NCI-H446 treated with DMSO at 0.1 percent for 48 hours (cell line): ENCODE measurements at places on chromosomes 2 and 18.

- DNase-seq = no peak
These were observed 244.7 kb downstream of the NDUFA10 start for GRCh38 chr2:239780236-239780994.

DNA sequence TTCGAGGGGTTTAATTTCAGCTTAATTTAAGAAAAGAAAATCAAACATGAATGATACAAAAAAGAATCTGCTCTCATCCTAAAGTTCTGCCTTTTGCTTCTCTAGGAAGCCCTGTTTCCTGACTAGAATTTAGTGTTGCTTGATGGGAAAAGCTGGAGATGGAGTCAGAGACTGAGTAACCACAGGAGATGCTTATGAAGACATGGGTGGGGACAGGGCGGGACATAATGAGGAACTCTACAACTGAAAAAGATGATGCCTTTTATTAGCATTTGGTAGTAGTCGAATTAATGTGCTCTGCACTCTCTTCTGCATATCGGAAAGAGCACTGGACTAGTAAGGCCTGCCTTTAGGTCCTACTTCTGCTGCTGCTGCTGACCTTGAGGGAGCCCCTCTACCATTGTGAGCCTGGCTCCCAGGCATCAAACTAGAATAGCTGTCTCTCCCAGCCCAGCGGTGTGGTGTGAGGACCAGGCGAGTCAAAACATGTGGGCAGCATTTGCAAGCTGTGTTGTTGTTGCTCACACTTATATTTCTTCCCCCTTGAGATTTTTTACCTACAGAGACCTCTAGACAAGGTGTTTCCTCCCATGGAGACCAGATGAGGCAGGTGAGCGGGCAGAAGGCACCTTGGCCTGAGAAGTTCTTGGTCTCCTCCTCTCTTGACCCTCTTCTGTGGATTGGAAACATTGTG is 61.5 kb downstream of the INPP4A start:
- DNase-seq = no peak

DNA sequence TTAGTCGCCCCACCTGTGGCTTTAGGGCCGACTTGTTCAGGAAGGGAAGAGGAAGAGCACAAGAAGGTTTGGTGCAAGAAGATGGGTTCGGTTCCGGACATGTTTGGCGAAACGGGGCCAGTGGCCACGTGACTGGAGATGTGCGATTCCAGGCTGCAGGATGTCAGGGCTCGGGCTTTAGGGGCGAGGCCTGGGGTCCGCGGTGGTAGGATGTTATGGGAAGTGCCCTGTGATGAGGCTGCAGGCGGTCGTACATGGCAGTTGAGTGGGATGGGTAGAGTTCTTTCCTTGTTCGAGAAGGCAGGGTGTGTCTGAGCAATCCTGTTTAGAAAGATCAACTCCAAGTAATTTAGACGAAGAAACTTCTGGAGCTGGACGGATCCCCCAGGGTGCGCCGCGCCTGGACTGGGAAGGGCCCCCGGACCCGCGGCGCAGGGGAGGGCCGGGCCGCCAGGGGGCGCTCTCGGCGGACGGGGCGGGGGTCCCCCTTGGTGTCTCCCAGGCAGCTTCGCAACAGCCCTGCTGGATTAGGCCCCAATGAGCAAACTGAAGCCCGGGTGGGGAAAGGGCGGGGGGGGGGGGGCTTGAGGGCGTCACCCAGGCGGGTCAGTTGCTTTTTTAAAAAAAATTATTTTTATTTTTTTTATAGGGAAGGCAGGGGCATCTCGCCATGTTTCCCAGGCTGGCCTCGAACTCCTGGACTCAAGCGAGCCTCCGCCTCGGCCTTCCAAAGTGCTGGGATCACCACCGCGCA is 17.2 kb upstream of the SDC1 start:
- DNase-seq = no peak

DNA sequence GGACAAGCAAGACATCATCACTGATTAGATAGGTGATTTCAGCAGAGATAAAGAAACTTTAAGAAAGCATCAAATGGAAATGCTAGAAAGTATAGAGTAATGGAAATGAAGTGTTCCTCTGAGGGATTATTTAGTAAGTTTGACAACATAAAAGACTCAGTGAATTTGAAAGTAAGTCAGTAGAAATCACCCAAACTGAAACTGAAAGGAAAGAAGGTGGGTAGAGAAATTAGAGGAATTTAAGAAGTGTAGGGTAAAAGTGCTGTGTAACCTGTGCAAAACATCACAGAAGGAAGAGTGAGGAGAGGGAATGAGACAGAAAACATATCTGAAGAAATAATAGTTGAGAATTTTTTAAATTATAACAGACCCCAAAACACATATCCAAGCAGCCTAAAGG is 343.1 kb downstream of the CBLN2 start:
- DNase-seq = no peak

GRCh38 chr2:57842531-57842930 is 204.1 kb upstream of the VRK2 start:
- no peak for DNase-seq

DNA sequence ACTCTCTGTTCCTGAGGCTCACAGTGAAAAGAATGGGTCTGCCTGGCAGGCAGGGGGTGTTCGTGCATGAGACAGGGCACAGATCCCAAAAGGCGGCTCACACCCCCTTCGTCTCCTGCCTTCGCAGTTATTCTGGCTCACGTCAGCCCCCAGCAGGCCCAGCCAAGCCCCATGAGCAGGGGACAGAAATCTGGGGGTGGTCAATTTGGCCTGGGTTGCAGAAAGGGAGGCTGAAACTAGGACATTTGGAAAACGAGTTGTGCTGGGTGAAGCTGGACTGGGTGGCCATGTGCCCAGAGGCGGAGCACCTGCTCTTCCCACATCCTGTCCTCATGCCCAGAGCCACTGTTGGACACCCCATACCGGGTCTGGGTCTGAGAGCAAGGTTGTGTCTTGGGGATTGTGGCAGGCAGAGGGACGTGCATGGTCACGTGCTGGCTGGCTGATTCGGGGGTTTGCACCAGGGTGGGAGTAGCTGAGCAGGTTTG is 99.0 kb upstream of the MCFD2 start:
- no peak for DNase-seq

DNA sequence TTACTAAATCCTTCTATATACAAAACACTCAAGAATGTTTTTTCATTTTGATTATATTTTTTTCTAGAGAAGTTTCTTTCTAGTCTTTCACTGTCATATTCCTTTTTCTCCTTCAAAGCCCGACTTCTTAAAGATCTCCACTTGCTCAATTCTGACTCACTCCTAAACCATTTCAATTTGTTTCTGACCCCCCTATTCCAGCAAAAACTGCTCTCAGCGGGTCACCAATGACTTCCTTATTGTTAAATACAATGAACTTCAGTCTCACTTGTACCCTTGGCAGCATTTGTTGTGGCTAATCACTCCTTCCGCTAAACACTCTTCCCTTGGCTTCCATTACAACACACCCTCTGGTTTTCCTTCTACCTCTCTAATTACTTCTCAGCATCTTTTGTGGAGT is 111.1 kb upstream of the RBBP8 start:
- no peak for DNase-seq

GRCh38 chr2:8193686-8194615 is 487.9 kb upstream of the ID2 start:
- no peak for DNase-seq

DNA sequence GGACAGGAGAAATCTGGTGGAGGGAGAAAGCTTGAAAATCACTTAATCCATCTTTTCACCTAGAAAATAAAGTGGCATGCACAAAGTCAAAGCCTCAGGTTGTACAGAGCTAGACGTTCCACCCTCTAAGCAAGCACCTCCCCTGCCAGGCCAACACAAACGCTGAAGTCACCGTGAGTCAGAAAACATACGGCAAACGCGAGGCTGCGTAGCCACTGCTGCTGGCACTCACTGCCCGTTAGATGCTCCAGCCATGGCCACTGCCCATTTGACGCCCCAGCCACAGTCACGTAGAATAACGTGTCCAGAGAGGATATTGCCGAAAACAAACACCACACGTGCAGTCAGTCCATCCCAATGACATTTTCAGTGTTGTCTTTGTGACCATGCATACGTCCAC is 209.7 kb upstream of the PXDN start:
- no peak for DNase-seq

- no peak for DNase-seq
These were observed 6.1 kb upstream of the INO80B start for GRCh38 chr2:74448771-74449170.

GRCh38 chr2:106138543-106139237 is 55.4 kb downstream of the UXS1 start:
- DNase-seq = no peak

DNA sequence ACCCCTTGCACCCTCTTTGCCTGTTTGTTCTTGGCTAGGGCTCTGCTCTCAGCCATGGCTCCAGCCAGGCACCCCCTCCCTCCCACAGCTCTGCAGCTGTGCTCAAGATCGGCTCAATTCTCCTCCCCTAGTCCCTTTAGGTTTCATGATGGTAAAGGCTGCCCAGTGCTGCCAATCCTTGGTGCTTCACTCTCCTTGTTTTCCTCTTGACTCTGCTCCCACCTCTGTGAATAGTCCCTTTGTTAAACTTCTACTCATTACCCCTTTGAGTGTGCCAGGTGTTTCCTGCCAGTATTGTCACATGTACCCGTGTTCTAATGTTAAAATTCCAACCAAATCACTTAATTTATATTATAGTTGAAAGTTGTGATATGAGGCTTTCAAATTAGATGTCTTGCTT is 101.0 kb upstream of the CERS6 start:
- no peak for DNase-seq
